ENCODE measurements at places on chromosomes 12 and 14. TPM values are rescaled to one million over a fixed set of nuclear protein-coding genes. Genes with fewer than 3 reads are reported as not detected.

IFNG-AS1 gene
- total RNA-seq: 5.2 TPM

KRT6C gene
- not detected for total RNA-seq

CLEC1B gene
- total RNA-seq: not detected

ERBB3 gene
- 56.8 TPM for total RNA-seq

TAS2R30 gene
- total RNA-seq: 20.2 TPM

NKX2-1 gene
- 467 TPM for total RNA-seq

PPP1R36 gene
- total RNA-seq: 1.4 TPM

DNA sequence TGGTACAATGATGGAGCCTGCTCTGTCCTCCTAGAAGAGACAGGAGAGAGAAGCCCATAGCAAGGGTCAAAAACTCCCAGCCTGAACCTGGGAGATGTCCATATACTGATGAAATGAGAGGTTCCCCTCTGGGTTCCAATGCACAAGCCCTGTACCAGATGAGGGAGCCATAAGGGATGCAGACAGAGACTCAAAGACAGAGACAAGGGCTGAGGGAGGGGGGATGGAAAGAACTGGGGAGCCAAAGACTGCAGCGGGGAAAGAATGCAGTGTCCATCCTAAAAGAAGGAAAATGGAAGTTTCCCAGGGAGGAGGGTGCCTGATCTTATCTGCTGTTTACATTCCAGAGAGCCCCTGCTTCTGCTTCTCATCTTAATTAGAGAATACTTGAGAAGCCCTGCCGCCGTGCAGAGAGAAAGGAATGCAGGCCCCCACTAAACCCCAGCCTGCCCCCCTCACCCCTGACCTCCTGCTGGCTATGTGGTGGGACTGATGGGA lies 27.7 kb downstream of the KRT18 start:
- no peak overlapping the region for H3K27ac ChIP-seq
- H3K4me1 ChIP-seq: no peaks in the 10 kb centered on the region
- no peak for DNase-seq
- no peak overlapping the region for H3K4me3 ChIP-seq
- H3K27me3 ChIP-seq: no peaks in the 10 kb centered on the region

DNA sequence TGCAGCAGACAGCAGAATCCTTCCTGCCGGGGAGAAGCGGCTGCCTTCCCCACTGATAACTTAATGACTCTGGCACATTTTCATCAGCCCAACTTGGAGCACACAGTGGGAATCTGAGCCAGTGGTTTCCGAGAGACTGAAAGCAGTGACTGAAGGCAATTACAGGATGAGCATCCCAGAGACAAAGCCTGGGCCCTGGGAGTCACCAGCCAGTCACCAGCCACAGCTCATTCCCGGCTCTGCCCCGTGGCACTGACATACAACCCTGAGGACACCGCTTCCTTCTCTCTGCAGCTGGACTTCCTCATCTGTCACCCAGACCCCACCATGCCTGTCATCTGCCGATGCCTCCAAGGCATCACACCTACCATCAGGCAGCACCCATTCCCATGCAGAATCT lies 192.3 kb downstream of the DPF3 start:
- H3K27me3 ChIP-seq: no peaks in the 10 kb centered on the region
- H3K4me3 ChIP-seq: no peak overlapping the region
- no peaks in the 10 kb centered on the region for H3K4me1 ChIP-seq
- H3K27ac ChIP-seq: no peak overlapping the region

DNA sequence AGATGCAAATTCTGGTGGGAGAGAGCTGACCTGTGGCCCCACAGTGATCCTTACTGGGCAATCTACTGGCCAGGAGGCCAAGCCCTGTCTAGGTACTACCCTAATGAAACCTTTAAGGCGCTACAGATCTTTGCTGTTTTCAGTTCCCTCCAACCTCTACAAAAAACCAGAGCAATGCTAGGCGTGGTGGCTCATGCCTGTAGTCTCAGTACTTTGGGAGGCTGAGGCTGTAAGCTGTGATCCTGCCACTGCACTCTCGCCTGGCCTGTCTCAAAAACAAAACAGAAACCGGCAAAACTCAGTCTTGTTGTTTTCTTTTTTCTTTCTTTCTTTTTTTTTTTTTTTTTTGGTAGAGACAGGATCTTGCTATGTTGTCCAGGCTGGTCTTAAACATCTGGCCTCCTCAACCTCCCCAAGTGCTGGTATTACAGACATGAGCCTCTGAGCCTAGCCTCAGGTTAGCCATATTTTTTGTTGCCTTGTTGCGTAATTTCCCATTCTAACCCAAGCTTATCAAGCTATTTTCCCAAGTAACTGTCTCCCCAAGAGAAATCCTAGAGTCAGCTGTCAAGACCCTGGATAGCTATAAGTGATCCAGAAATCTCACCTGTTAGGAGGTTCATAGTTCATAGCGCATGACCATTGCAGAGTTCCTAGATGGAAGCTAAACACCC lies 2.8 kb downstream of the ETFBKMT start:
- H3K36me3 ChIP-seq: no peaks in the 10 kb centered on the region
- DNase-seq: no peak

DNA sequence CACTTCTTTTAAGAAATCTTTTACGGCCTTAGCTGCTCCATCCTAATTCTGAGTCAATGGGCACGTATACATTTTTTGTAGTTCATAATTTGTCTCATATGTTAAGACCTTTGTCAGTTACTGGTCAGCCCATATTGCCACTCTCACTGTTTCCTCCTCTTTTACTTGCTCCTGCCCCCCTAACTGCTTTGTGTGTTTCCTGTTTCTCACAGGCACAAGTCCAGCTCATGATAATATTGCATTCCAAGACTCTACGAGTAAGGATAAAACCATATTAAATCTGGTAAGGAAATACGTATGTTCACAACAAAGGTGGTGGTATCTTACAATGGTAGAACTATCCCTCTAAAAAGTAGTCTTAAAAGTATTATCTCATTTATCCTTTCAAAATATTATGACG lies 111.7 kb downstream of the DNAI7 start:
- no peak for DNase-seq
- H3K36me3 ChIP-seq: no peaks in the 10 kb centered on the region
- no peak overlapping the region for H3K4me3 ChIP-seq
- no peak overlapping the region for H3K27ac ChIP-seq
- H3K4me1 ChIP-seq: no peaks in the 10 kb centered on the region

GRCh38 chr14:91893007-91893406 lies 25.7 kb upstream of the TC2N start:
- DNase-seq: no peak
- no peaks in the 10 kb centered on the region for H3K36me3 ChIP-seq
- no peaks in the 10 kb centered on the region for H3K27me3 ChIP-seq
- peaks cover 30% of the 10 kb centered on the region for H3K4me1 ChIP-seq
- no peak overlapping the region for H3K27ac ChIP-seq
- no peak overlapping the region for H3K4me3 ChIP-seq

DNA sequence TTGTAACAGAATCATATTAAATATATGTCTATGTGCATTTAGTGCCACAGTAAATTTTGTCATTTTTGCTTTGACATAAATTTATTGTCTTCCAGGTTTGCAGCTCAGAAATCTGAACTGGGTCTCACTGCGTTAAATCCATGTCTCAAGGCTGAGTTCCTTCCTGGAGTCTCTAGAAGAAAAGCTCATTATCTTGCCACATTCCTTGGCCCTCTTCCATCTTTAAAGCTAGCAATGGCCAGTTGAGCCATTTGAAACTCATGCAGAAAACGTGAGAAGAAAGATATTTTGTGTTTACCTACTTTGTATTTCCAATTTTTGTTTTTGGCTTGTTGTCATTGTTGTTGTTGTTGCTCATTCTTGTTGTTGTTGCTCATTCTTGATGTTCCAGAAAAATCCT lies 10.7 kb downstream of the PRH1 start:
- H3K36me3 ChIP-seq: no peaks in the 10 kb centered on the region
- H3K27ac ChIP-seq: no peak overlapping the region
- no peak for DNase-seq
- H3K4me1 ChIP-seq: no peaks in the 10 kb centered on the region
- no peak overlapping the region for H3K4me3 ChIP-seq
- no peaks in the 10 kb centered on the region for H3K27me3 ChIP-seq

DNA sequence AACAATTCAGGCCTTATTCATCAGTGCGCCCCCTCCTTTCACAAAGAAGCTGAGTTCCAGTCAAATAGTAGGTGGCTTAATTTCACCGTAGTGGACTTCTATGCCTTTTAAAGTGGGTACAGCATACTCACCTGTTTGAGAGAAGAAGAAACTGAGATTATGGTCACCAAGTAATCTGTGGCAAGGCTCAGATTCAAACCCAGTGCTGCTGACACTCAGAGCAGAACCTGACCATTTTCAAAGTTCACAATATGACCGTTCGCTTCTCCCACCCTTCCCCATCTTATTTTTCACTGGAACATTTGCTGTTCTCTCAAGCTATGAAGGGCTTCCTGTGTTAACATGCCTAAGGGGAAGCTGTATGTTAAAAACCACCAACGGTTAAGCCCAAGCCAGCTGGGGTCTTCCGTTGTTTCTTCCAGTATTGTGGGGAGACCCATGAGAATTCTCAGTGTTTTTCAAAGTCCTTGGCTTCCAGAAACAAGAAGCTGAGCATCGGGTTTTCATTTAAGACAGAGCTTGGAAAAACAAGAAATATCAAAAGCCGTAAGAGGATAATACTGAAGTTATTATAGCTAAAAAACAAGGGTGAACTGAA lies 6.1 kb upstream of the PSMA6 start:
- no peaks in the 10 kb centered on the region for H3K36me3 ChIP-seq
- H3K27ac ChIP-seq: peak overlapping the region; percentile 73
- peaks cover 2% of the 10 kb centered on the region for H3K4me1 ChIP-seq
- H3K4me3 ChIP-seq: no peak overlapping the region
- no peaks in the 10 kb centered on the region for H3K27me3 ChIP-seq
- no peak for DNase-seq

- no peaks in the 10 kb centered on the region for H3K36me3 ChIP-seq
- DNase-seq: no peak
- H3K27me3 ChIP-seq: no peaks in the 10 kb centered on the region
- H3K4me3 ChIP-seq: no peak overlapping the region
These were observed 43.9 kb upstream of the ASPG start for GRCh38 chr14:104041430-104042104.

DNA sequence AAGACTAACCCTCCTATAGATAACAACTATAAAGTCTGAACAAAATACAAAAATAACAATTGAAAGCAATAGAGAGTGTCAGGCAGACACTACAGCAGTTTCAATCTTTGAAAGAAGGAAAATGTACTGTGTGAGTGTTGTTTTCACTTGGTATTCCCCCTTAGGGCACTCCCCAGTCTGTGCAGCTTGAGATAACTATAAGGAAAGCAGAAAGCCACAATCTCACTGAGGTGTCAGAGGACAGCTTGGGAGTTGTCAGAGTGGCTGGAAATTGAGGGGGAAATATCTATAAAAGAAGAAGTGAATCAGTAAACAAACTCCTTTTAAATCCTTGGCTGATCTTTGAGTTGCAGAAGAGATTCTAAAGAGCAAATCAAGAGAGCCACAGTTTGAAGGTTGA lies 364.8 kb downstream of the NELL2 start:
- H3K27ac ChIP-seq: no peak overlapping the region
- no peaks in the 10 kb centered on the region for H3K36me3 ChIP-seq
- no peak overlapping the region for H3K4me3 ChIP-seq
- no peaks in the 10 kb centered on the region for H3K4me1 ChIP-seq
- no peak for DNase-seq

GRCh38 chr14:67269298-67270060 lies 28.2 kb downstream of the PALS1 start:
- H3K4me1 ChIP-seq: peaks cover 43% of the 10 kb centered on the region
- no peak overlapping the region for H3K4me3 ChIP-seq
- no peaks in the 10 kb centered on the region for H3K27me3 ChIP-seq

- no peak overlapping the region for H3K27ac ChIP-seq
- H3K4me1 ChIP-seq: peaks cover 12% of the 10 kb centered on the region
- DNase-seq: no peak
- H3K36me3 ChIP-seq: peaks cover 2% of the 10 kb centered on the region
- no peak overlapping the region for H3K4me3 ChIP-seq
- no peaks in the 10 kb centered on the region for H3K27me3 ChIP-seq
These were observed 19.3 kb downstream of the MVK start for GRCh38 chr12:109592905-109593272.

- H3K4me3 ChIP-seq: no peak overlapping the region
- peaks cover 69% of the 10 kb centered on the region for H3K4me1 ChIP-seq
- no peaks in the 10 kb centered on the region for H3K36me3 ChIP-seq
- H3K27me3 ChIP-seq: no peaks in the 10 kb centered on the region
- DNase-seq: peak; percentile 92
These were observed 33.5 kb downstream of the FMNL3 start for GRCh38 chr12:49673446-49674317.

DNA sequence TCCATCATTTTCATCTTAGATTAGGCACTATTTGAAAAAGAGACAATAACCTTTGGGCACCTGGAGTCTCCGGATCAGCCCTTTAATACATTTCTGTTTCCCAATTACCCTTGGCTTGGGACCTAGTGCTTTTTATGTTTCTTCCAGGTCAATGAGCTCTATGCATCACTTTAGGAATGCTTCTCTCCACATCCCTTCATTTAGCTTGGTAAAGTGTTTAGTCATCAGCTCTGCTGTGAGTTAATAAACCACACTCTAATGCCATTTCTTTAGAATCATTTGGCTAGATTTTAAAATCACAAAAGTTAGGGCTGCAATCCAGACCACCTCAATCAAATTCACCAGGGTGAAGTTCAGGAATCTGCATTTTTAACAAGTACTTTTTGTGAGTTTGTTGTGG lies 41.7 kb downstream of the RASSF9 start:
- no peaks in the 10 kb centered on the region for H3K27me3 ChIP-seq
- H3K36me3 ChIP-seq: no peaks in the 10 kb centered on the region
- no peak overlapping the region for H3K4me3 ChIP-seq
- H3K27ac ChIP-seq: no peak overlapping the region
- no peak for DNase-seq

GRCh38 chr14:80427101-80427500 lies 215.8 kb upstream of the DIO2 start:
- no peak for DNase-seq
- no peaks in the 10 kb centered on the region for H3K36me3 ChIP-seq
- no peak overlapping the region for H3K27ac ChIP-seq
- H3K4me3 ChIP-seq: no peak overlapping the region

GRCh38 chr12:11600199-11600598 lies 49.3 kb upstream of the ETV6 start:
- no peak overlapping the region for H3K4me3 ChIP-seq
- H3K27ac ChIP-seq: no peak overlapping the region
- H3K4me1 ChIP-seq: no peaks in the 10 kb centered on the region

GRCh38 chr12:77299910-77300669 lies 234.7 kb upstream of the E2F7 start:
- H3K27ac ChIP-seq: no peak overlapping the region
- H3K4me1 ChIP-seq: no peaks in the 10 kb centered on the region
- no peaks in the 10 kb centered on the region for H3K27me3 ChIP-seq

Data from upper lobe of left lung (tissue), 6 donors.